AG09319 (cell line): ENCODE measurements at places on chromosomes 4 and X.

- no peak for DNase-seq
Measured at GRCh38 chrX:47518144-47518543, 35.1 kb upstream of the ZNF41 start.

GRCh38 chr4:106365613-106366012 lies 3.0 kb downstream of the GIMD1 start:
- DNase-seq, result peak; percentile 56

DNA sequence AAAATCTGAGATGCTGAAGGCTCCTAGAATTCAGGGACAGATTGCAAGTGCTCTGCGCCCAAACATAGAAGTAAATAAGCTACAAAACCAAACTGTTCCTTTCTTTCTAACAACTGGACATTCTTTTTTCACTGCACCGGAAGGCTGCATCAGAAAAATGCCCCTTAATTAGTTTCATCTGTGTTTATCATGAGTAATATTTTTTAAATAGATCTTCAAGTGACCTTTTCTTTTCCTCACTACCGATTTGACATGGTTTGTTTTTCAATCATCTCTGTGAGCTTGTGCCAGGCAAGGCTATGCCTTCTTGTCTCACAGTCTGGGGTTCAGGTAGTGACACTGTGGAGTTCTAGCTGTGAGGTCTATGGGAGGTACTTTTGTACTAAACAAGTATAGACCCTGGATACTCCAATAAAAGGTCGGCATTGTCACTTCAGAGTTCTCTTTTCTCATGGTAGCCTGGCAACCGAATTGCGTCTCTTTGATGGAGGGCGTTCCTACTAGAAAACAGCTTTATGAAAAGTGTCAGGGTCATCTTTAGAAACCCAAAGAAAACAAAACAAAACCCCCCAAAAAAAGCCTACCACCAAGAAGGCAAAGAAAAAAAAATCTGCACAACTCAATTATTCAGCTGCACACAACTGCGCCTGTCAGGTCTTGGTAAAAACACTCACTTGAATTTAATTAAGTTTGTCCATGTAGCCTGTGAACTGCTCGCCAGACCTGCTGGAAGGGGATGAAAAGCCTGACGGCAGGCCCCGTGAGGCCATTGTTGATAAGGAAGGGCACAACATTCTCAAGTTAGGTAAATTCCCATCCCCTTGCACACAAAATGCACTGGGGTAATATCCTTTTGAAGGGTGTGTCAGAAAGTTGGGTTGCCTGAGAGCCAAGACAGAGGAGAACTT lies 22.8 kb upstream of the ADAMTS3 start:
- peak; percentile 20 for DNase-seq

DNA sequence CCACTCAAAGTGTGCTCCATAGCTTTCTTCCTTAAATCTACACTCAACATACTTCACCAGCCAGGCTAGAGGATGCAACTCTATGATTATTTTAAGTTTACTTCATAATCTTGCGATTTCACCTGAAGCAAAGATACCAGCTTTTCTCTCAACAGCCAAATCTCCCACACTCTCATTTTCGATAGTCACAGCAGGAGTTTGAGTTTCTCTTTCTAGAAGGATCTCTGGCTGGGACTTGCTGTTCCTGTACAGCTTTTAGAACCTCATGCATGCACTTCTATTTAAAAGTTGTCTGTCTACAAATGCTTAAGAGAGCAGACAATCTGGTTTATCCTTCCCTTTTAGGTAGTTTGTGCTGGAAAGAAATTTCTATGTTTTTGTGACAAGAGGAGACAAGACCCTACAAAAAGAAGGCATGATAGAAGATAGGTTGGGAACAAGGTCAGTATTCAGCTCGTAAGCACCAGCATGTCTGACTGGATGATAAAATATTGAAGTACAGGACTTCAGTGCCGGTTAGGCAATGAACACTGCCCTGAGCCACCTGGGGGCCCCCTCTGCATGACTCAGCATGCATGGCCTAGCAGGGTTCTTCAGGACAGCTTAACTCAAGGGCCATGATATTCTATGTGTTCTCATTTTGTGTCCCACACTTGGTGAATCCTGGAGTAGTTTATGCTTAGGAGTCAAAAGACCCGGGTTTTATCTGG lies 65.6 kb downstream of the ATXN3L start:
- no peak for DNase-seq

- DNase-seq, result no peak
Measured at GRCh38 chr4:11281720-11282119, 147.0 kb downstream of the HS3ST1 start.

GRCh38 chr4:124810827-124811226 lies 98.3 kb upstream of the ANKRD50 start:
- DNase-seq, result no peak

DNA sequence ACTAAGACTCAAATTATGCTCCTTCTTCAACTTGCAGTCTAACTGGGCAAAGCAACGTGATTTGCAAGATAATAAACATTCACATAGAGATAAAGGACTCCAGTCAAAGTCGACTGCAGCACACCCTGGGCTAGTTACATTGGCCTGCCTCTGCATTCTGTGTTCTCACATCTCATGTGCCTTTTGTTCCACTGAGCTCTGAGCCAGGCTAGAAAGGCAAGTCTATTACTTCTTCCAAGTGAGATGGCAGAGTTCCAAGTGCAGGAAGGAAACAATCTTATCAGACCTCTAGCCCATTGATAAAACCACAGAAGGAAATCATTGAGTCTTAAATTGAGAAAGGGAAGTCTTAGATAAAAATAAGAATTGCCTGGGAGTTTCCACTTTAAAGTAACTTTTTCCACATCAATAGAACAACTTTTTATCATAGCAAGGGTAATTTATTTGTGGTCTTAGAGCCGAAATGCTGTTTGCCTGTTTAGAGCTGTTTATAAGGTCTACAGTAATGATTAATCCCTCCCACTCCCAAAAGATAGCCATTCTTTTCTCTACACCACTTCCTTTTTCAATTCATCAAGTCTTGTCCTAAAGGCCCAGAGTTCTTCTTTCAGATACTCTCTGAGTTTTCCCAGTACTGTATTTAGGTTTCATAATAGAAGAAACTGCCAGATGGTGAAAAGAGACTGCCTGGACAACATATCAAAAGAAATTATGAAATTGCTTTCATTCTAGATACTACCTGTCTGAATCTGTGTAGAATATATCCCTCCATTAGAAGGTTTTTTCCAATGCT lies 200.2 kb downstream of the GUCY2F start:
- no peak for DNase-seq

- DNase-seq, result no peak
Measured at GRCh38 chr4:110619463-110620247, 3.2 kb downstream of the PITX2 start.

GRCh38 chrX:134679221-134679620 lies 20.9 kb upstream of the PLAC1 start:
- DNase-seq, result no peak

DNA sequence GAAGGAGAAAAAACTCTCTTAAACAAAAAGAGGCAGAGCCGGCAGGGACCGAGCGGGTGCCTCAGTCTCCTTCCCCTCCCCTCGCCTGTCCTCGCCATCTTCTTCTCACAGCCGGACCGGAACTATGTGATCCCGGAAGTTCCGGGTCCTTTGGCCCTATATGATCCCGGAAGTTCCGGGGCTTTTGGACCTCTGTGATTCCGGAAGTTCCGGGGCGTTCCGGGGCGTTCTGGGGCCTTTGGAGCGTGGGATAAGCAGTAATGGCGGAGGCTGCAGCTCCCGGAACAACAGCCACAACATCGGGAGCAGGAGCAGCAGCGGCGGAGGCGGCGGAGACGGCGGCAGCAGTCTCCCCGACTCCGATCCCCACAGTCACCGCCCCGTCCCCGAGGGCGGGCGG lies 98.9 kb upstream of the MED14 start:
- DNase-seq, result no peak

DNA sequence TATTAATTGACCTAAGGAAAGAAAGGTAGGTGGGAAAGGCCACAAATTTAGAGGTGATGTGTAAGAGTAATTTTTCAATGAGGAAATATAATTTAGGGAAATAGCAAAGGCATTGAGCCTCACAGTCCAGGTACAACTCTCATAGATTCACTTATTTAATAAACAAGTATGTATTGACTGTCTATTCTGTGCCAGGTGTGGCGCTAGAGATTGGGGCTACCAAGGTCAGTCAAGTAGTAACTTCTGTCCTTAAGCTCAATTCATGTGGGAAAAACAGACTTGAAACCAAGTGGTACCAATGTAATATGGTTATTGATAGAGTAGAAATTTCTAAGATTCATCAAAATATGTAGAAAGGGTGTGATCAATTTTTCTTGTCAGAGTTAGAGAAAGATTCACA lies 257.5 kb downstream of the C4orf33 start:
- no peak for DNase-seq

- no peak for DNase-seq
Measured at GRCh38 chrX:121389976-121390714, 342.7 kb downstream of the GLUD2 start.

DNA sequence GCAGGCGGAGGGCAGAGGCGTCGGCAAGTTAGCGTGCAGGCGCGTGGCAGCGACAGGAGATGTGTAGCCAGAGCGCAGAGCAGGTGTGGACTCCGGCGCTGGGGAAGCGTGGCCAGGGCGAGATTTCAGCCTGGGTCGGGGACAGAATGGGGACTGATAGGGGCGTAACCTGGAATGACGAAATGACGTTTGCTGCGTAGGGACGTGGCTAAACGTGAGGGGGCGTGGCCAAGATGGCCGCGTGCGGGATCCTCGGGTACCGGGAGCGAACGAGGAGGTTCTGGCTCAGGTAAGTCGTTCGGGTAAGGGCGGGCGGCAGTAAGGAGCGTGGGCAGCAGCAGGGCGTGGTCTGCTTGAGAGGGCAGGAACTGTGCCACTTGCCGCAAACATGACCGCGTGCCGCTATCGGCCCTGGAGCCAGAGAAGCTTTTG lies 10.9 kb upstream of the CLTRN start:
- DNase-seq, result no peak

- DNase-seq, result no peak
Measured at GRCh38 chrX:71282514-71283402, 677 bp upstream of the NONO start.

GRCh38 chr4:182370491-182370890 lies 127.3 kb downstream of the TENM3 start:
- DNase-seq, result no peak

DNA sequence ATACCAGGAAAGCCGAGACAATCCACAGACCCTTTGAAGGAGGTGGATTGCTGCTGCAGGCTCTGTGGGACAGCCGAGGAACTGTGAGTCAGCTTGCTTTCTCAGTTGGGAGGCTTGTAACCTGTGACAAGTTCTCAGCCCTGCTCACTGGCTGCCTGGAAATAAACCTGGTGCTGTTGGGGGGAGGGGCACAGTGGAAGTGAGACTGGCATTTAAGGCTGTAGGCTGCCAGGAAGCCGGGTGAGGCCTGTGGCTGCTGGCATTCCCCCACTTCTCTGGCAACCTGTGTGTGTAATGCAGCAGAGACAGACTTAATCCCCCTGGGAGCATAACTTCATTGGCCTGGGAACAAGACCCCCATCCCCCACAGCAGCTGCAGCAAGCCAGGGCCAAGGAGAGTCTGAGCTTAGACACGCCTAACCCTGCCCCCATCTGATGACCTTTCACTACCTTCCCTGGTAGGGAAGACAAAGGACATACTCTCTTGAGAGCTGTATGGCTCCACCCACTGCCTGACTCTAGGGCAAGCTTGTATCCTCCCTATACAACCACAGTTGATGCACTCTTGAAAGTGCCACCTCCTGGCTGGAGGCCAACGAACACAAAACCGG lies 64.1 kb downstream of the ALPK1 start:
- no peak for DNase-seq

GRCh38 chr4:42519803-42520417 lies 122.6 kb downstream of the SHISA3 start:
- DNase-seq, result peak; percentile 5
